ENCODE measurements at places on chromosomes 5 and 9.

DNA sequence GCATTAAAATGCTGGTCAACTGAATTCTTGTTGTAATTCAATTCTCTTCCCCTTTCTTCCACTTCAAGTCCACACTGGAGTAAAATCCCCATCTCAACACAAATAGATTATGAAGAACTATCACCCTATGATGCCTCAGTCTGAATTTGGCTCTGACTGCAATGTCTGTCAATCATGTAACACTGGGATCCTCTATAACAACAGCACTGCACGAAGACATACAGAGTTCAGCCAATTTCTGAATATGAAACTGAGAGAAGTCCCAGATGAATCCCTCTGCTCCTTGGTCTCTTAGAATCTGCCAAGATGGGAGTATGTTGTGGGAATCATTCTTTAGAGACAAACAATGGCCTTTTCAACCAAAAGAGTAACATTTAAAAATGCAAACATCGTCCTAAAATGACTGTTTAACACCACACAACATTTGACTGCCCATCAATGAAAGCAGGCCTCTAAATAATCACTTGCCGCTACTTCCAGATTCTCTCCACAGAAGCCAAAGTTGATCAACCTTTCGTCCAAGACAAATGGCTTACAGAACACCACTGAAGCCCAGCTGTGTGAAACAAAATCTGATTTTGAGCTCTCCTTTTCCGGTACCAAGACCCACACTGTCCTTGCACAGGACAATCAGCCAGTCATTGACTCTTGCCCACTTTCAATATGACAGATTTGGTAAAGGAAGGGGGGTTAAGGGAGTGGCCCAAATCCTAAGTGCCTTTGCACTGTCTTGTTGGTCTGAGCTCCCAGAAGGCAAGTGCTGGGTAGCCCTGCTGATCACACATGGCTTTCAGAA lies 258.0 kb downstream of the EBF1 start:
- DNase-seq = no peak

GRCh38 chr5:1262381-1262780 lies 32.5 kb downstream of the TERT start:
- DNase-seq = no peak

GRCh38 chr5:1647580-1647979 lies 123.8 kb upstream of the LPCAT1 start:
- no peak for DNase-seq

- DNase-seq = no peak
Measured at GRCh38 chr9:72210522-72210921, 61.3 kb downstream of the GDA start.

GRCh38 chr5:100584069-100584468 lies 48.9 kb downstream of the FAM174A start:
- no peak for DNase-seq

- peak; percentile 78 for DNase-seq
Measured at GRCh38 chr9:77663754-77664153, 15.6 kb upstream of the GNA14 start.

- DNase-seq = no peak
Measured at GRCh38 chr5:167855818-167856217, 435.6 kb upstream of the WWC1 start.

- DNase-seq = no peak
Measured at GRCh38 chr9:4774209-4774608, 18.5 kb upstream of the RCL1 start.

DNA sequence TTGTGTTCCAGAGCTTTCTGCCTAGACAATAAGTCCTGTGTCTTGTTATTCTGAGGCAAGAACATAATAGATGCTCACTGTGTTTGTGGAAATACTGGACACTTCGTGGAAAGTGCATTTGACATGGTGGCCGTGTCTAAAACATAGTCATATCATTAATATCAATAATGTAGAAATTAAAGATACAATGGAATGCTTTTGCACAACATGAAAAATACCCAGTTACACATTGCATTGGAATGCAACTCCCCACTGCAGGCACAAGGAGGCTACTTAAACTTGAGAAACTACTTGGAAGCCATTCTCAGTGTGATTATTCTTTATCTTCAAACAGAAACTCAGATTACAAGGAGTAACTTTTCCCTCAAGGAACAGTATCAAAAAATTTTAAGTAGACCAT lies 145.3 kb upstream of the ZNF462 start:
- peak; percentile 12 for DNase-seq

- peak; percentile 67 for DNase-seq
Measured at GRCh38 chr5:78467752-78468357, 107.4 kb downstream of the SCAMP1 start.

DNA sequence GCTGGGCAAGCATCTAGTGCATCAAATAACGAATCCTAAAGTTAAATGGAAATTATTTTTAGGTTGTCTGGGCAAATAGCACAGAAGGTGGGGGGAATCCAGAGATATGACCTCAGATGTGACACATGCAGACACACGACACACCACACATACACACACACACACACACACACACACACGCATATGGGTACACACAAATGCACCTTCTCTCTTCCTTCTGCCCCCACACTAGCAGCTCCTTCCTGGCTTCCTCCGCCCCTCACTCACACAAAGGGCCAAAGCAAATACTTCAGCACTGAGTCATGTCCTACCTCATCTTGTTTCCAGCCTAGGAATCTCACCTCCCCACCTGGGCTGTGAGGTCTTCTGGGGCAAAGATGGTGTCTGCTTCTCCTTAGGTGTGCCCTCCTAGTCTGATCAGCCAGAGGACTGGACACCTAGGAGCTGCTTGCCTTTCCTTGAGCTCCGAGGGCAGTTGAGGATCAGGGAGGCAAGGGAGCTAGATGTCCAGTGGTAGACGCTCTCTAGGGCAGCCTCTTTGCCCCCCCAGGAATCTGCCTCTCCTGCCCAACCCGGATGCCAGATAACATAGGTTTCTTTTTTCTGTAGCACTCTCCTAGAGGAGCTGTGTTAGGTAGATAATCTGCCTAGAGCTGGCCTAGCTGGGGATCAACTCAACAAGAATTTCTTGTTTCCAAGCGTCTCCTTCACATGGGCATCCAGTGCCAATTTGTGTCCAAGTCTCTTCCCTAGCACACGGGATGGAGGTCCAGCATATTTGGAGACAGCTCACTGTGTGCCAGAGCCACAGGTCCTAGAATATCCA lies 14.3 kb upstream of the JADE2 start:
- peak; percentile 58 for DNase-seq

GRCh38 chr5:181107699-181108098 lies 23.3 kb downstream of the OR2V1 start:
- no peak for DNase-seq

Measured in endothelial cell of umbilical vein (primary cell).